ENCODE measurements at places on chromosomes 3 and 15.

DNA sequence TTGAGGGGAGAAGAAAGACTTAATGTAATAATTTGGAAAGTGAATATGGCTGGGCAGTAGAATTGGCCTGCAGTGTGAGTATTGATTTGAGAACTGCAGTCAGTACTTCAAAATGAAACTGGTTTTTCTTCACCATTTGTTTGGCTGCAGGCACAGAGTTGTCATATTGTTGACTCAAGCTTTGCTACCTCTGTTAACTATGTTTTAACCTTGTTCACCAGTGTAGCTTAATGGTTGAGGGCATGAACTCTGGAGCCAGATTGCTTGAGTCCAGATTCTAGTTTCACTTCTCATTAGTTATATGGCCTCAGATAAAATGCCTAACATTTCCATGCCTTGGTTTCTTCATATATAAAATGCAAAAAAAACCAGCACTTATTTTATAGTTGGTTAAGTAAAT, 64.1 kb downstream of the CFAP44 start:
- DNase-seq, result no peak

DNA sequence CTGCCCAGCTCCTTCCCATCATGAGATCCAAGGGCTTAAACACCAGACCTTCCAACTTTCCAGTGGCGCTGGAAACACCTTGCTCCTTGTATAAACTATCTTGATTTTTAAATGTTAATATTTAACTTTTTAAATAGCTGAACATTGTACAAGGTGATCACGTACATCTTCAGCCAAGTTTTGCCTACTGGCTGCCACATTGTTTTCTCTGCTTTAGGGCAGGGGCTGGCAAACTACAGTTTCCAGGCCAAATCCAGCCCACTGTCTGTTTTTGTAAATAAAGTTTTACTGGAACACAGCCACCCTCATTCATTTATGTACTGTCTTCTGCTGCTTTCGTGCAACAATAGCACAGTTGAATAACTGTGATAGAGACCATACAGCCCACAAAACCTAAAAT, 27.6 kb upstream of the FOXP1 start:
- DNase-seq, result no peak

GRCh38 chr3:81585056-81585455, 176.4 kb downstream of the GBE1 start:
- no peak for DNase-seq

DNA sequence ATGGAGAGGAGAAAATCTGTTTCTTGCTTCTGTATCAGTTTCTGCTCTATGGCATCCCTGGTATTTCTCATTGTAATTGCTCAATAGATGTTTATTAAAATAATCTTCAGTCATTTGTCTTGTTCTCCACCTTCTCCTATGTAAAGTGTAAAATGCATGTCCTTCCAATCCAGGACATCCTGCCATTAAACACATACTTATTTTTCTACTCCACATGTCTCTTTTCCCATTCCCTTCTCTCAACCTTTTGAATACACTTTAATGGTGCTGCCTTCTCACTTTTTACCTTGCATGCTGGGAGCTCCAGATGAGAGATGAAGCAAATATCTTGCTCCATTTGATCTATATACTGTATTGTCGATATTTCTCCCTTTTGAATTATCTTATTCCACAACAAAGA, 49.7 kb downstream of the TUSC7 start:
- DNase-seq, result no peak

DNA sequence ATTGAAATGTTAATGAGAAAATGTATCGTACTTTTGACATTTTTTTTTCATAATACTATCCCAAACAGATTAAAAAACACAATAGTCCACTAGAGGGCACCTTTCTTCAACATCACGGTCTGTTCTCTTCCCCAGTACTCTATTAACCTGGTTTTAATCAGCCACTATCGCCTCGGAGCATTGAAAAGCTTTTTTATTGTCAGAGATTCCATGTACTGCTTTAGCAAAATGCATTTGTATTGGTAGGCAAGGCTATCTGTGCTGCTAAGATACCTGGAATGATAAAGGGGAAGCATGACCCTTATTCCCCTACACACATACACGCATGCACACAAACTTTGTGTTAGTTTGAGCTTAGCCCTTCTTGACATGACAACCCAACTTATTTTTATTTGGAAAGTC, 160.1 kb upstream of the IL12A start:
- no peak for DNase-seq

DNA sequence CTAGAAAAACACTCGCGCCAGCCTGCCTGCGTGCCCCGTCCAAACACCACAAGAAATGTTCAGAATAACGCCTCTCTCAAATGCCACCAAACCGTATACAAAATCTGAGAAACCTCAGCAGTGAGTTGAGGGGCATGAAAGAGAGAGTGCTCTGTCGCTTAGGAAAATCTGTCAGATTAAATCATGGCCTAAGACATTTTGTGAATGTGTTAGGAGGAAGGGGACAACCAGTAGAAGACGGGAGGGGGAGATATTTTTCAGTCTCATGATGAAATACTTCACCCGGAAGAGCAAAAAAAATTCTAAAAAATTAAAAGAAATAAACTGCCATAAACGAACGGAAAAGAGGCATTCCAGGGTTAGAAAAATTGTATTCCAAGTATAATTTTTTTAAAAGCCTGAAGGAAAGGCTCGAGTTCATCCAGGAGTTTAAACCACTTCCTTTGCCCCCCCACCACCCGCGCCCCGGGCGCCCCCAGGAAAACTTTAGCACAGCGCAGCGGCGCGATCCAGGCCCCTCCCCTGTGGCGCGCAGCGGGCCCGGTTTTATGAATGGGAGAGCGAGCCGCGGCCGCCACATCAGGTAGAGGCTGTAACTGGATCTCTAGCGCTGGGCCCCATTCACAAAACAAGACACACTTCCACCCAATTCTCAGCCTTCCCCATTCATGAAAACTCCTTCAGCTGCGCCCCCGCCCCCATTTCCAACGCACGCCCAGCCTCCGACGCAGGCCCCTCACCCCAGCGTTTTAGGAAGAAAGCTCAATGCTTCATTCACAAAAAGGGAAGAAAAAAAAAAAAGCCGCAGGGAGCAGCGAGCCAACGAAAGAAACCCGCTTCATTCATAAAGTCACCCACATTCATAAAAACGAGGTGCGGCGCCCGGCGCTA, 1.4 kb downstream of the ETV5 start:
- no peak for DNase-seq

GRCh38 chr3:186783058-186783730, at the start of gene EIF4A2:
EIF4A2 (plus strand) TSS chr3:186783577; CDS start chr3:186783611, 34 bp downstream.
- DNase-seq, result peak; percentile 60

DNA sequence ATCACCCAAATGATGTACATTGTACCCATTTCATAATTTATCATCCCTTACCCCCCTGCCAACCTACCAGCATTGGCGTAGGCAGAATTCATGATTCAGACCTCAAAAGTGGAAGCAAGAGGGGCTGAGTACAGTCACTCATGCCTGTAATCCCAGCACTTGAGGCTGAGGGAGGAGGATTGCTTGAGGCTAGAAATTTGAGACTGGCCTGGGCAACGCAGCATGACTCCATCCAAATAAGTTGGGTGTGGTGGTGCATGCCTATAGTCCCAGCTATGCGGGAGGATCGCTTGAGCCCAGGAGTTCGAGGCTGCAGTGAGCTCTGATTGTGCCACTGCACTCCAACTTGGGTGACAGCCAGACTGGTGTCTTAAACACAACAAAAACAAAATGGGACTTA, 10.4 kb downstream of the TTC14 start:
- no peak for DNase-seq

DNA sequence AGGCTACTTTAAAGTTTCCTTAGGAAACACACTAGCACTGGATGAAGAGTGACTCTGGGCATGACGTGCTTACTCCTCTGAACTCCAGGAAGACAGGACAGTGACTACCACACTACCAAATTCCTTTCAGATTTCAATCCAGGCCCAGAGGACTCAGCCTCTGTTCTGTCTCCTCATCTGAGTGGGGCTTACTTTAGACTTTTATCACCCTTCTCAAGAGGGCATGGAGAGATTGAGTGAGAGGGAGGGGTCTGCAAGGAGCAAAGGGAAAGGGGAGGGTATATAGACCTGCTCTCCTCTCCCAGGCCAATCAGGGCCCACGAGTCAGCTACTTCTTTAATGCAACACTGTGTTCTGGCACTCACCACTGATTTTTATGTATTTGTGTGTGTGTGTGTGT, 29.4 kb upstream of the RSL24D1 start:
- DNase-seq, result no peak

- no peak for DNase-seq
Observed at GRCh38 chr15:39622660-39623516, 42.0 kb downstream of the THBS1 start.

DNA sequence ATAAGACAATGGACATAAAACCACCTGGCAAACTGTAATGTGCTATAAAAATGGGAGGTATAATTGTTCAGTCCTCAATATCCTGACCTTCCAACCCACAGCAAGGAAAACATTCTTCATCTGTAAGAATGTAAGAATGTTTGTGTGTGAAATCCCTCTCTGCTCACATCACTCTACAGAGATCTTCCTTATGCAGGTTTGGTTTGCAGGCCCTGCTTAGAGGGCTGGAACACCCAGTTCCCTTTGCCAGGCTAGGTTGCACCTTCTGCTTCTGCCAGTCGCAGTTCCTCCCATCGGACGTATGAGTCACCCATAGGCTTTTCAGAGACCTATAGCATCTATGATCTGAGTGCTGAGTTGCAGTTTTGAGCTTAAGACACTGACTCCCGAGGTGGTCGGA, 24.1 kb upstream of the MINAR1 start:
- DNase-seq, result peak; percentile 17

GRCh38 chr3:72295962-72296450, 511.1 kb upstream of the PROK2 start:
- DNase-seq, result no peak

DNA sequence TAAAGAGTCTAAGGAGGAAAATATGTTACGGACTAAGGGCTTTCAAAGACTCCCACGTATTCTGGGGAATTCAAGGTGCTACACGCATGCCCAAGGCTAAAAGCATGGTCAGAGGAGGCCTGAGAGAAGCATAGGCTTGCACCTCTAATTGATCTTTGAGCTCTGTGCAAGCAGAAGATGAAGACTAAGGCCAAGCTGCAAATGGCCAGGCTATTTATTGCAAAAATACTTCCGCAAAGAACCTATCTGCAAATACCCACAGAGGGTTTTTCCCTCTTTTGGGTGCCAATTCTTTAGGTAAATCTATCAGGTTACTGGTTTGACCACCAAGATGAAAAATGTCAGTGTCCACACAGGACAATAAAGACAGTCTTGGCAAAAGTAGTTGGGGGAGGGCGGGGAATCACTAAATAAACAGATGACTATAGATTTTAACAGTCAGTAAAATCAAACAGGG, 119.5 kb downstream of the STAG1 start:
- DNase-seq, result no peak

DNA sequence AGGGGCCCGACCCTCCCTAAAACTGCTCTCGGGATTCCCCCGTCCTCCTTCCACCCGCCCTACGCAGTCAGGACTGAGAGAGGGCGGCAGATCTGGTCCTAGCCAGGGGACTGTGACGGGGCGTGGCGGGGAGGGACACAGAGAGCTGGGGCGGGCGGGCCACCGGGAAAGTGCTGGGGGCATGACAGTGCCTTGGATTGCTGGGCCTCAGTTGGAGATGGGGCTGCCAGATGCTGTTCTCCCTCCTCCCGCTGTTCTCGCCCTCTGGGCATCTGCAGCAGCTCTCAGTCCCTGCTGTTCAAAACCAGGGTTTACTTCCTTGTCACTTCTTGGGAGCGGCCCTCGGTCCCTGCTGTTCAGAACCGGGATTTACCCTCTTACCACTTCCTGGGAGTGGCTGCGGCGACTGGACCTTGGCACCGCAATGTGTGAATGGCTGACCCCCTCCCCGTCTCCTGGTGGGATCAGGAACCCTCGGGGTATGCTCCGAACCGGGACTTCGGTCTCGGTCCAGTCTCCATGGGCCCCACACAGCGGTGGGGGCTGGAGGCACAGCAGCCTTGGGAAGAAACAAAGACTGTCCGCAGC, 1.8 kb upstream of the RPP25 start:
- no peak for DNase-seq

GRCh38 chr3:171439996-171440395, 20.2 kb downstream of the TNIK start:
- DNase-seq, result no peak

DNA sequence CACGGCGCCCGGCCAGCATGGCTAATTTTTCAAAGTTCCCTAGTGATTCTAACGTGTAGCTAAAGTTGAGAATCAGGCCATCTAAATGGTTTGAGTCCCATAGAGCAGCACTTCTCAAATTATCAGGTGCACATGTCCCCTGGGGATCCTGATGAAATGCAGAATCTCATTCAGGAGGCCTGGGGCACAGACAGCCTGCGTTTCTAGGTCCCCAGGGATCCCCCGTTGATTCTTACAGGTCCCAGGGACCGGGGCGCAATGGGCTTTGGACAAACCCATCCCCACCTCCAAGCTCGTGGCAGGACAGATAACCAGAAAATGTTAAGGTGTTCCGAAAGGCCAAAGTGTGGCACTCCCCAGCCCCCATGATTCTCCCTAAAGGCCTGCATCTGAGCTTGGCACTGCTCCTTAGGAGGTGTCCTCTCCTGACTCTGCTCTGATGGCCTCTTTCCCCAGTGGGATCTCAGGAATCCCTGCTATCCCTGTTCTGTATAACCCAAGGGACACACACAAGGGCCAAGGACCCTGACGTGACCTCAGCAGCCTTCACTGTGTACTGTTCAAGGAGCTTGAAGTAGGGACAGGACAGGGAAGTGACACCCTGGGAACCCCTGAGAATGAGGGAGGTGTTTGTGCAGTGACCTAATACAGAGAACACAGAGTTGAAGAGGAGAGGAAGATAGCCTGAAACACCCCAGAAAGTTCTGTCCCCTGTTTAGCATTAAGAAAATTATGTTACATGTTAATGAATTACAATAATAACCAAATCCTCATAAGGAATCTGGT, 8.0 kb downstream of the LRRK1 start:
- no peak for DNase-seq

DNA sequence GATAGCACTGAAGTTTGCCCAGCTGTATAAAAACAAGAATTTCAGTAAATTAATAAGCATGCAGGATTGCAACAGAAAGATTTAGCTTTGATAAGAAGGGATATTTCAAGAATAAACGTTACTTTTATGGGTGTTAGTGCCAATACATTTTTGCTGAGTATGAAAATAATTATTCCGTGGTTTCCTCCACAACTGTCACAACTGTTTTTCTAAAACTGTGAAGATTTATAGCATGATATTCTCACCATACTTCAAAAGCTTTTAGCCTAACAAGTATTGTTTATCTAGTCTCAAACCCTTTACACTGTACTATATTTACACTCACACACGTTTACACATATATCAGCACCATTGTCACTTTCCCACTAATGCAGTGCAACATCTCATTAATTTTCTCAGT, 200.5 kb downstream of the TPRG1 start:
- DNase-seq, result no peak

- no peak for DNase-seq
Observed at GRCh38 chr3:195802261-195802701, 9.4 kb downstream of the MUC4 start.

GRCh38 chr3:151750181-151750580, 16.5 kb downstream of the AADACL2 start:
- DNase-seq, result no peak

- DNase-seq, result no peak
Observed at GRCh38 chr3:150928234-150928633, 23.0 kb upstream of the MINDY4B start.

DNA sequence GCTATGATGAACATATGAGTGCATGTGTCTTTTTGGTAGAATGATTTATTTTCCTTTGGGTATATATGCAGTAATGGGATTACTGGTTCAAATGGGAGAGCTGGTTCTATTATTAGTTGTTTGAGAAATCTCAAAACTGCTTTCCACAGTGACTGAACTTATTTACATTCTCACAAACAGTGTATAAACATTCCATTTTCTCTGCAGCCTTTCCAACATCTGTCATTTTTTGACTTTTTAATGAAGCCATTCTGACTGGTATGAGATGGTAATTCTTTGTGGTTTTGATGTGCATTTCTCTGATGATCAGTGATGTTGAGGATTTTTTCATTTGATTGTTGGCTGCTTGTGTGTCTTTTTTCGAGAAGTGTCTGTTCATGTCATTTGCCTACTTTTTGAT, 1124.2 kb downstream of the NAALADL2 start:
- no peak for DNase-seq

Data from retinal pigment epithelial cell (primary cell).